ENCODE measurements at places on chromosomes 2 and 18. TPM values are rescaled to one million over a fixed set of nuclear protein-coding genes. Genes with fewer than 3 reads are reported as not detected.

PSMD1 gene
- total RNA-seq: 54.4 TPM

SMYD1 gene
- not detected for total RNA-seq

SLC8A1 gene
- 257 TPM for total RNA-seq

SAG gene
- total RNA-seq: not detected

AGAP1 gene
- total RNA-seq: 25.1 TPM

SCN2A gene
- 15.8 TPM for total RNA-seq

ATP5MC3 gene
- 36.5 TPM for total RNA-seq

ARHGAP28 gene
- 39.0 TPM for total RNA-seq

KLF11 gene
- total RNA-seq: 36.1 TPM

PLEK gene
- 7.5 TPM for total RNA-seq

TMEM17 gene
- not detected for total RNA-seq

CCT4 gene
- total RNA-seq: 92.9 TPM

CD302 gene
- 58.1 TPM for total RNA-seq

BARD1 gene
- 63.3 TPM for total RNA-seq

UGT1A9 gene
- not detected for total RNA-seq

CLIP4 gene
- 38.2 TPM for total RNA-seq

NOL4 gene
- 0.55 TPM for total RNA-seq

UGT1A8 gene
- not detected for total RNA-seq

FBXO15 gene
- total RNA-seq: 3.0 TPM

FEV gene
- not detected for total RNA-seq

TAF1B gene
- total RNA-seq: 53.6 TPM

C2orf80 gene
- not detected for total RNA-seq

PSMA8 gene
- total RNA-seq: not detected
